ENCODE measurements at places on chromosomes 7 and 10. TPM values are rescaled to one million over a fixed set of nuclear protein-coding genes. Genes with fewer than 3 reads are reported as not detected.
A peak's percentile ranks its signal among the peaks of the same experiment; 100 is the strongest.

GRCh38 chr10:43863859-43864591 lies 215.3 kb upstream of the ZNF32 start:
- no peak overlapping the region for H3K4me3 ChIP-seq
- H3K27ac ChIP-seq = no peak overlapping the region
- no peaks in the 10 kb centered on the region for H3K36me3 ChIP-seq
- DNase-seq = no peak

Gene MACC1
- total RNA-seq = 14.6 TPM

DNA sequence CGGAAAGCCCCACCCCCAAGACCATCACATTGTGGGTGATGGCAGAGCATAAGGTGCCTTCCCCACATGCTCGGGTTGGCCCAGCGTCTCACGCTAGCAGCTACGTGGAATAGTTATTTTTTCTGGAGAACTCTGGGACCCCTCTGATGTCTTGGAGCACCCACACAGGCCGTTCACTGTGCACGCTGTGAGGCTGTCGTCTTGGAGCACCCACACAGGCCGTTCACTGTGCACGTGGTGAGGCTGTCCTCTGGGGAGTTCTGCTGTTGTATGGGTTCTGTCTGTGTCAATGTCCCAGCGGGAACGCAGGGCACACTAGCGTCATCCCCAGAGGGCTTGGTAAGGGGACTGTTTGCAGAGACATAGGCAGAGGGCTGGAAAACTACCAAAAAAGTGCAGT lies 38.8 kb upstream of the FAM20C start:
- H3K4me3 ChIP-seq = no peak overlapping the region
- no peaks in the 10 kb centered on the region for H3K36me3 ChIP-seq
- no peak overlapping the region for H3K27ac ChIP-seq
- H3K27me3 ChIP-seq = no peaks in the 10 kb centered on the region
- peaks cover 26% of the 10 kb centered on the region for H3K4me1 ChIP-seq

Gene ATRNL1
- total RNA-seq = 28.7 TPM

DNA sequence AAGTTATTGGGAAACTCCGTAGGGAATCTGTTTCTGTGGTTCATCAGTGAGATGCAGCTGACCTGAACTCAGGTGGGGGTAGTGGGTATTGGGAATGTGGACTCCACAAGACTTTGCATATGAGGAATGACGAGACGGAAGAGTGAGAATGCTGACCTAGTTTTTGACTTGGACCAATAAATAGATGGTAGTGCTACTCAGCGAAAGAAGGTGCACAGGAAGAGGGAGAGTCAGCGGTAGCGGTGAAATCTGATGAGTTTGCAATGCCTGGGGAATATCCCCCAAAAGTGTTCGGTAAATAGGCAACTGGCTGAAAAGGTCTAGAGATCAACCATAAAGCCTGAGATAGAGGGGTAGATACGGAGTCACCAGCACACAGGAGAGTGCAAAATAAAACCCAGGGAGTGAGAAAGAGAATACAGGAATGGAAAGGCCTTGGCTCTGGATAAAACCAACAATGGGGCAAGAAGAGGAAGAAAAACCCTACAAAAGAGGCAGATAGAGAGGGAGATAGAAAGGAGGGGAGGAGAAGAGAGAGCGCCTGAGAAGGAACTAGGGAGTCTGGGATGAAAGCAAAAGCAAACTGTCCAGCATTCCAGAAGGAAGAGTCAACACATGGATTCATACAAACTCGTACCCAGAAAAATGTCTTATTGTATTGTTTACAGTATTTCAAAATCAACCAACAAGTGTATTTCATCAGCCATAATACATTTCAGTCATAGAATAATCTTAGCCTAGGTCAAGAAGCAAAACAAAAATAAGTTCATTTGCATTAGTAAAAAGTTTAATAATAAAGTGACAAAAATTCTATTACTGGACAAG lies 5.4 kb downstream of the ARHGAP21 start:
- no peak overlapping the region for H3K4me3 ChIP-seq
- H3K36me3 ChIP-seq = no peaks in the 10 kb centered on the region
- no peak overlapping the region for H3K27ac ChIP-seq

Gene PCLO
- 4.2 TPM for total RNA-seq

- H3K27ac ChIP-seq = no peak overlapping the region
- no peak for DNase-seq
- H3K4me1 ChIP-seq = peaks cover 20% of the 10 kb centered on the region
- H3K36me3 ChIP-seq = no peaks in the 10 kb centered on the region
- no peak overlapping the region for H3K4me3 ChIP-seq
These were observed 11.4 kb downstream of the NEBL start for GRCh38 chr10:20885678-20886077.

DNA sequence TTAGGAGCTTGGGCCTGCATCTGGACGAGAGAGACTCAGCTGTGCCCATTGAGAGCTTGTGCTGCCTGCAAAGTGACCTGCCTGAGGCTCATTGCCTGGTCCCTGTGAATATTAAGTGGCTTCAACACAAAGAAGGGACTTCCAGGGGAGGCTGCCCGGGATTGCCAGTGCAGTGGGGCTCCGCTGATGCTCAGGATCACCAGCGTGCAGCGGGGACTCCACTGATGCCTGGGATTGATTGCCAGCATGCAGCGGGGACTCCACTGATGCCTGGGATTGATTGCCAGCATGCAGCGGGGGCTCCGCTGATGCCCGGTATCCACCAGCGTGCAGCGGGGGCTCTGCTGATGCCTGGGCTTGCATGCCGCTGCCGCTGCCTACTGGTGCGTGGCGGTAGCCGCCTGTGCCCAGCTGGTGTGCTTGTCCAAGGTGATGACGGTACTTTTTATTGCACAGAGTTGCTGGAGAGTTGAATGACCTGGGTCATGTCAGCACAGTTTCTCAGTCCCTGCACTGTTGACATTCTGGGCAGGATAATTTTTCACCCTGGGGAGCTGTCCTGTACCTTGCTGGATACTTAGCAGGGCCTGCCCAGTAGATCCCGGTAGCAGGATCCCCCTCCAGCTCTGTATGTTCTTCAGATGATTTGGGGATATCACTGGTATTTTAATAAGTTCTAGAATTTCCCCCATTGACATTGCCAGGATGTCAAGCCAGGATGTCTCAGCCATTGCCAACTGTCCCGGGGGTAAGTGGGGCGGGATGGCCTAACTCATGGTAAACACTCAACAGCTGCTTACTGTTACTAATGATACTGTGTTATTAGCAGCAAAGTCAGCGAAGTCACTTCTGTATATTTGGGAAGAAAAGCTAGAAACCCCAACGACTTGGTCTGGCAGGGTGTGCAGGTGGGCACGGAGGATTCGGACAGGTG lies 13.0 kb downstream of the DOCK1 start:
- peaks cover 20% of the 10 kb centered on the region for H3K36me3 ChIP-seq
- peak overlapping the region; percentile 30 for H3K27ac ChIP-seq
- H3K27me3 ChIP-seq = no peaks in the 10 kb centered on the region

All from WTC11 (cell line).